Activated T-helper 2 cell treated with anti-CD3 and anti-CD28 coated beads, Interferon-gamma antibody, Interleukin-2, Interleukin-4, amounts not matched to agents 10 μg/mL and 5 μg/mL and 100 μg/mL, durations not matched to agents 14 hours and 24 hours and 36 hours (primary cell): ENCODE measurements at places on chromosomes 13 and 19. TPM values are rescaled to one million over a fixed set of nuclear protein-coding genes. Genes with fewer than 3 reads are reported as not detected.

DNA sequence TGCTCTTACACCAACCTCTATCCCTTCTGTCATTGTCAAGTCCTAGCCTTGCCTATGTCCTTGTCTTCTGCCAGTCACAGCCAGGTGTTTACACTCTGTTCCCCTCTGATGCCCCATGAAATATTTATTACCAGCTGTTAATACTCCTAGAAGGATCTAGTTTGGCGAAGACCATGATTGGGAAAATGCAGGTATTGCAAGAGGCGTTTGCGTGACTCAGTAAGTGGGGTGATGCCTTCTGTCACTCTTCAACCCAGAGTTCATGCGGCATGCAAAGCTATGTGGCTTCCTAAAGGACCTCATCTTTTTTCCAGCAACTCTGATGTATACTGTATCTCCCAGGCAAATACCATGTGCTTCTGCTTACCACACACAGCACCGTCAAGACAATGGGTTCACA lies 81.8 kb upstream of the GJB6 start:
- no peak overlapping the region for H3K4me3 ChIP-seq
- no peak overlapping the region for H3K27ac ChIP-seq
- H3K36me3 ChIP-seq = no peaks in the 10 kb centered on the region
- peaks cover 5% of the 10 kb centered on the region for H3K27me3 ChIP-seq
- H3K4me1 ChIP-seq = no peaks in the 10 kb centered on the region
- no peak for DNase-seq

DNA sequence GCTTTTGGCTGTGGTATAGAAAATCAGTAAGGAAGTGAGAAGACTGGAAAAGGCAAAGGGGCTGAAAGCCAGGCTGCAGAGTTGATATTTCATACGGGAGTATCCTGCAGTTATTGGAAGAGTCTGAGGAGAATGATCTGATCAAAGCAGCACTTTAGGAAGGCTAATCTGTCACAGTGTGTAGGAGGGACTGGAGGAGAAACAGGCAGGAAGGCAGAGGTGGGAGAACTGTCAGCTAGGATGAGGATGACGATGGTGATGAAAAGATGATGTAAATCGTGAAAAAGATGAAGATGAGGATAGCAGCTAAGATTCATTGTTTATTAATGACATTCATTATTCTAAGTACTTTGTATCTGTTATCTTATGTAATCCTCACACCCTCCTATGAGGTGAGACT lies 123.0 kb downstream of the DNAJC15 start:
- no peak overlapping the region for H3K27ac ChIP-seq
- H3K36me3 ChIP-seq = no peaks in the 10 kb centered on the region
- no peaks in the 10 kb centered on the region for H3K4me1 ChIP-seq
- DNase-seq = no peak
- H3K27me3 ChIP-seq = peaks cover 18% of the 10 kb centered on the region

GRCh38 chr13:80040196-80040980 lies 300.5 kb downstream of the SPRY2 start:
- no peak for DNase-seq
- H3K27ac ChIP-seq = no peak overlapping the region
- H3K4me3 ChIP-seq = no peak overlapping the region
- H3K36me3 ChIP-seq = no peaks in the 10 kb centered on the region

DNA sequence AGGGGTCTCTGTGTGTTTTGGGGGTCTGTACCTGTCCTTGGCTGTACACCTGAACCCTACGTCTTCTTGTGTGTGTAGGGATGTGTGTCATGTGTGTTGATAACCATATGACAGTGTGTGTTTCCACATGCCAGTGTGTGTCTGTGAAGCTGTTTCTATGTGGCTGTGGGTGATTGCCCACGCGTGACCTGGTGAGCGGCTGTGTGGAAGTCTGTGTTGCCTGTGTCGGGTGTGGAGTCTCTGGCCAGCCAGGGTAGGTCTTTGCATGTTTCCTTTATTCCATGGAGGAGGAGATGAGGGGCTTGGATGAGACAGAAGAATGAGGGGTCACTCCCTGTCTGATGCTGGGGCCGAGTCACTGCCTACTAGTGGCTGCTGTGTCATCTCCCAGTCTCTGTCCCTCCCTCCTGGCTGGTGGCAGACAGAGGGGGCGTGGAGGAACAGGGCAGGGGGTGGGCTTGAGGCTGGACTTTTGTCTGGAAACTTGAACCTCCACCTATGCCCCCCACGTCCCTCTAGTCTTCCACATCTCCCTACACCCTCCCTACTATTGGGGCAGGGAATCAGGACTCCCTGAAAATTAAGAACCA lies 2.8 kb upstream of the FOSB start:
- H3K27me3 ChIP-seq = peaks cover 17% of the 10 kb centered on the region
- no peak for DNase-seq
- H3K4me1 ChIP-seq = peaks cover 11% of the 10 kb centered on the region
- H3K36me3 ChIP-seq = no peaks in the 10 kb centered on the region
- H3K4me3 ChIP-seq = no peak overlapping the region
- H3K27ac ChIP-seq = no peak overlapping the region

DNA sequence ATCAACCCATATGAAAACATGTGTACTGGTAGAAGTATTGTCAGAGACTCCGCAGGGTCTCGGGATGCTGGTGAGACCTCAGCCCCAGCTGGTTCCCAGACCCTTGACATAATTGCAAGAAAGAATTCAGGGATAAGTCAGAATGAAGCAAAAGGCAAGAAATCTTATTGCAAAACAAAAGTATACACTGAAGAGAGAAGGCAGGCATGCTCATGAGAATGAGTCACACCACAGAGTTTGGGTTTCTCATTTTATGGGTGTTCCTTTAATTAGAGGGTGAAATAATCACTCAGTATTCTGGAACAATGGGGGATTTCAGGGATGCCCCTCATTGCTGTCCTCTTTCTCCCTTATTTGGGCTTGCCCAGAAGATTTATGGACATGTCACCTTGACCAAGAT lies 1423.8 kb upstream of the MIR17HG start:
- H3K27me3 ChIP-seq = no peaks in the 10 kb centered on the region
- no peak overlapping the region for H3K4me3 ChIP-seq
- no peak for DNase-seq
- no peaks in the 10 kb centered on the region for H3K4me1 ChIP-seq

- no peak for DNase-seq
- peaks cover 27% of the 10 kb centered on the region for H3K36me3 ChIP-seq
- no peaks in the 10 kb centered on the region for H3K27me3 ChIP-seq
- H3K27ac ChIP-seq = peak overlapping the region; percentile 77
- peaks cover 67% of the 10 kb centered on the region for H3K4me1 ChIP-seq
Measured at GRCh38 chr13:79457390-79457789, 23.6 kb upstream of the NDFIP2 start.

GRCh38 chr13:34076943-34077703 lies 259.2 kb downstream of the RFC3 start:
- H3K4me1 ChIP-seq = no peaks in the 10 kb centered on the region
- H3K36me3 ChIP-seq = no peaks in the 10 kb centered on the region
- DNase-seq = no peak
- H3K27ac ChIP-seq = no peak overlapping the region

DNA sequence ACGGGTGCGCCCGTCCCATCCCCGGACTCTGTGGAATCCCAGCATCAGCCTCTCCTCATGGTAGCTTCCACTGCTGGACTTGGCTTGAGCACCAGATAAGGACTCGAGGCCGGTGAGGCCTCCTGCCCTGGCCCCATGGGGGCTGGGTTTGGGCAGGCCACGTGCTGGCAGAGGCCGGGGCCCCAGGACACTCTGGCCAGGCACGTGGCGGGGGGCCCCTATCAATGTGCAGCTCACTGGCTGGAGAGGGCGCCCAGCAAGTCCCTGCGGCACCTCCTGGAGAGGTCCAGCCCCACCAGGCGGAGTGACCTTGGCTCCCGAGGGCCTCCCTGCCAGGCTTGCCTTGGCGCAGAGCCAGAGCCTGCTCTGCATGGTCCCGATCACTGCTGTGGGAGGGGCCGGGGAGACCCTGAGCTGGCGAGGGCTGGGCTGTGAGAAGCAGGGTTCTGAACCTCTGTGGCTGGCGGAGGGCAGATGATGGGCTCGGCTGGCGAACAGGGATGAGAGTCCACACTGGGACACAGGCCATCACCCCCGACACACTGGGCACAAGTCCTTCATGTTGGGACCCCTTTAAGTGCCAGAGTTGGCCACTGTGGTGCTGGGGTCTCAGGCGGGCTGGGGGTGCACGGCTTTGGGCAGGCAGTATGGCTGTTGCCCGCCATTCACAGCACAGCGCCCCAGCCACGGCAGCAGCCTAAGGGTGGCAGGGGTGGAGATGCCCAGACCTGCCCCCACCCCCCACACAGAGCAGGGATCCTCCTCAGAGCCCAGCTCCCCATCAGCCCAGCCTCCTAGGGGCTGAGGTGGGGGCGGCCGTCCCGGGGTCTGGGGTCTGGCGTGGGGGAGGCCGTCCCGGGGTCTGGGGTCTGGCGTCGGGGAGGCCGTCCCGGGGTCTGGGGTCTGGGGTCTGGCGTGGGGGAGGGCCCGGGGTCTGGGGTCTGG lies 19.1 kb downstream of the CEBPG start:
- no peaks in the 10 kb centered on the region for H3K4me1 ChIP-seq
- no peak overlapping the region for H3K4me3 ChIP-seq
- no peaks in the 10 kb centered on the region for H3K27me3 ChIP-seq
- no peak for DNase-seq
- H3K27ac ChIP-seq = no peak overlapping the region

GRCh38 chr19:18173054-18173571 lies 500 bp upstream of the IFI30 start:
- H3K4me1 ChIP-seq = peaks cover 22% of the 10 kb centered on the region
- no peaks in the 10 kb centered on the region for H3K27me3 ChIP-seq
- H3K36me3 ChIP-seq = peaks cover 14% of the 10 kb centered on the region
- peak overlapping the region; percentile 58 for H3K27ac ChIP-seq
- DNase-seq = no peak

GRCh38 chr13:97339988-97340749 lies 93.8 kb upstream of the RAP2A start:
- H3K4me1 ChIP-seq = peaks cover 3% of the 10 kb centered on the region
- no peak overlapping the region for H3K4me3 ChIP-seq
- no peak for DNase-seq
- no peaks in the 10 kb centered on the region for H3K27me3 ChIP-seq

- peaks cover 85% of the 10 kb centered on the region for H3K36me3 ChIP-seq
- H3K27me3 ChIP-seq = no peaks in the 10 kb centered on the region
- no peak overlapping the region for H3K27ac ChIP-seq
- H3K4me3 ChIP-seq = no peak overlapping the region
- H3K4me1 ChIP-seq = no peaks in the 10 kb centered on the region
Measured at GRCh38 chr19:12272980-12273901, 21.4 kb downstream of the ZNF44 start.

GRCh38 chr19:22517496-22518411 lies 95.6 kb upstream of the ZNF98 start:
- no peak for DNase-seq
- H3K36me3 ChIP-seq = peaks cover 5% of the 10 kb centered on the region
- no peak overlapping the region for H3K27ac ChIP-seq
- no peaks in the 10 kb centered on the region for H3K27me3 ChIP-seq
- H3K4me3 ChIP-seq = no peak overlapping the region

GRCh38 chr19:42113641-42114348 lies 18.5 kb downstream of the POU2F2 start:
- H3K4me3 ChIP-seq = no peak overlapping the region
- H3K27ac ChIP-seq = peak overlapping the region; percentile 33
- H3K36me3 ChIP-seq = peaks cover 68% of the 10 kb centered on the region
- no peak for DNase-seq
- H3K4me1 ChIP-seq = peaks cover 27% of the 10 kb centered on the region

DNA sequence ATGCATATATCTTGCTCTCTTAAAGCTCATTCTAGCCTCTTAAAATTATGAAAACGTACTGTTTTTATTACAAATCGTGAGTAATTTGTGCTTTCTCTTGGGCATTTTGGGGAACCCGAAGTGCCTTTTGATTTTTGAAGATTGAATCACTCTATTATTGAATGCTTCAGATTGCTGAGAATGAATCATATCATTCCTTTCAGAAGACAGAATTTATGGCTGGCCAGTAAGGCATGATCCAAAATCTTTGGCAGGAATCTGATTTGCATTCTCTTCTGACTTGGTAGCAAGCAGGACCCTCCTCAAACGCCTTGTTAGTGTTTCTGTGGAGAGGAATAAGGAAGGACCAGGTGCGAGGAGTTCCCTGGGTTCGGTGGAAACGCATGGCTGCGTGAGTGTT lies 49.5 kb downstream of the STARD13 start:
- no peak for DNase-seq
- peaks cover 6% of the 10 kb centered on the region for H3K27me3 ChIP-seq
- H3K4me1 ChIP-seq = no peaks in the 10 kb centered on the region
- H3K36me3 ChIP-seq = no peaks in the 10 kb centered on the region

GRCh38 chr13:84784443-84785153 lies 902.3 kb upstream of the SLITRK1 start:
- H3K4me3 ChIP-seq = no peak overlapping the region
- no peak for DNase-seq
- H3K36me3 ChIP-seq = no peaks in the 10 kb centered on the region
- no peaks in the 10 kb centered on the region for H3K27me3 ChIP-seq
- no peak overlapping the region for H3K27ac ChIP-seq
- no peaks in the 10 kb centered on the region for H3K4me1 ChIP-seq

DNA sequence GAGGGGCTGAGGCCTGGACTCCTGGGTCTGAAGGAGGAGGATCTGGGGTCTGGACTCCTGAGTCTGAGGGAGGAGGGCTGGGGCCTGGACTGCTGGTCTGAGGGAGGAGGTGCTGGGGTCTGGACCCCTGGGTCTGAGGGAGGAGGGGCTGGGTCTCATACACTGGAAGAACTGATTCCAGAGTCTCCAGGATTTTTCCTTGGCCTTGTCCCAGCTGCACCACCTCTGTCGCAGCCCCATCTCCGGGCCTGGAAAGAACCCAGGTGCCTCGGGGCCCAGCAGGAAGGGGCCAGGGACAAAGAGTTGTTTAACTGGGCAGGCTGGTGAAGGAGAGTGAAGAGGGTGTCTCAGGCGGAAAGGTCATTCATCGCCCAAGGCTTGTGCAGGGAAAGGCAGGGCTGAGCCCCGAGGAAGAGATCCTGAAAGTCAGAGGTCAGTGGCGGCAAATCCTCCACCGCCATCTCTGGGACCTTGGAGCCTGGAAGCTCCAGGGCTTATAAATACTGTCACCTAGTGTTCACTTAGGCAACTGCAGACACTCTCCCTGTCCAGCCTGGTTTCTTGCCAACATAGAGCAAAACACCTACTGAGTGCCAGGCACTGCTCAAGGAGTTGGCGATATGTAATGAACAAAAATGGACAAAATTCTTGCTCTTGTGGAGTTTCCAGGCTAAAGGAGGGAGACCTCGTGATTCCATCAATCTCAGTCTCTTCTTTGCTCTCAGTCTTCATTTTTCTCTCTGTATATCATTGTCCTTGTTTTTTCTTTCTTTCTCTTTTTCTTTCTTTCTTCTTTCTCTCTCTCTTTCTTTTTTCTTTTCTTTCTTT lies 4.4 kb upstream of the KCNN4 start:
- H3K4me3 ChIP-seq = peak overlapping the region; percentile 55
- DNase-seq = peak; percentile 36
- H3K4me1 ChIP-seq = peaks cover 41% of the 10 kb centered on the region
- peak overlapping the region; percentile 82 for H3K27ac ChIP-seq
- H3K36me3 ChIP-seq = no peaks in the 10 kb centered on the region

- no peak overlapping the region for H3K27ac ChIP-seq
- DNase-seq = no peak
- no peak overlapping the region for H3K4me3 ChIP-seq
- peaks cover 22% of the 10 kb centered on the region for H3K27me3 ChIP-seq
- H3K36me3 ChIP-seq = no peaks in the 10 kb centered on the region
Measured at GRCh38 chr13:43268632-43269031, 245.2 kb downstream of the DNAJC15 start.

Gene ZNF135
- not detected in 2 replicates for total RNA-seq

Gene METTL21C
- not detected in 2 replicates for total RNA-seq

Gene CALM3
- total RNA-seq = 537 and 553 TPM in 2 replicates

Gene ZFP82
- 5.1 and 5.8 TPM in 2 replicates for total RNA-seq

Gene ZNF112
- total RNA-seq = not detected in 2 replicates

Gene OR7D2
- total RNA-seq = 0.37 and 0.62 TPM in 2 replicates

Gene SYCN
- not detected in 2 replicates for total RNA-seq

Gene SRRM5
- 0.32 and 0.46 TPM in 2 replicates for total RNA-seq

Gene C13orf42
- not detected in 2 replicates for total RNA-seq

Gene FGF9
- total RNA-seq = 0.39 and 0.60 TPM in 2 replicates

Gene PABPC3
- 0.23 and 0.39 TPM in 2 replicates for total RNA-seq
